Nucleus accumbens (tissue), 56 donors: ENCODE measurements at places on chromosomes 7 and 10.

DNA sequence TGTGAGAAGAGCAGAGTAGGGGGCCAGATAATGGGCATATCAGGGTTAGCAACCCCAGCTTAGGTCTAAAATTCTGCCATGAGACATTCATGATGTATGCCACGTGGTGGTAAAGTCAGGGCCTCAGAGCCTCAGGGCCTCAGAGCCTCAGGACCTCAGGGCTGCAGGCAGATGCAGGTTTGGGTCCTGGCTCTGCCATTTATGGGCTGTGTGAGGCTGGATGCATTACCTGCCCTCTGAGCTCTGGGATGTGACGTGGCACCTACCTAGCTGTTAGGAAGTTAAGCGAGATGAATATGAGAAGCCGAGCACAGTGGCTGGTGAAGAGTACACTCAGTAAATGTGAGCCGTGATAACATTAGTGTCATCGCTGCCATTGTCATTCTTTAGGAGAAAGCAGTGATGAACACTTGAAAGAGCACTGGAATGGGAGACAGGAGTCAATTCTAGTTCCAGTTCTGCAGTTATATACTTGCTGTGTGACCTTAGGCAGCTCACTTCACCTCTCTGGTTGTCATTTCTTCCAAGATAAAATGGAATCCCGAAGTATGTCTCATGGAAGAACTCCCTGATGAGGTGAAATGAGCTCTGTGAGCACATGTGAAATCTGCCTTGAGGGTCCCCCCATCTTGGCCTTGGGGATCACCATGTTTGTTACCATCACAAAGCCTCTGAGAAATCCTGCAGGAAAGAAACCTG lies 127.2 kb downstream of the SH3PXD2A start:
- DNase-seq: no peak

- DNase-seq: no peak
Observed at GRCh38 chr7:49344556-49344955, 420.2 kb downstream of the CDC14C start.

GRCh38 chr10:2208106-2208505 lies 470.8 kb upstream of the ADARB2 start:
- no peak for DNase-seq

- DNase-seq: no peak
Observed at GRCh38 chr10:79229830-79230327, 117.4 kb upstream of the PPIF start.

- no peak for DNase-seq
Observed at GRCh38 chr7:26348234-26348851, 56.7 kb downstream of the SNX10 start.

DNA sequence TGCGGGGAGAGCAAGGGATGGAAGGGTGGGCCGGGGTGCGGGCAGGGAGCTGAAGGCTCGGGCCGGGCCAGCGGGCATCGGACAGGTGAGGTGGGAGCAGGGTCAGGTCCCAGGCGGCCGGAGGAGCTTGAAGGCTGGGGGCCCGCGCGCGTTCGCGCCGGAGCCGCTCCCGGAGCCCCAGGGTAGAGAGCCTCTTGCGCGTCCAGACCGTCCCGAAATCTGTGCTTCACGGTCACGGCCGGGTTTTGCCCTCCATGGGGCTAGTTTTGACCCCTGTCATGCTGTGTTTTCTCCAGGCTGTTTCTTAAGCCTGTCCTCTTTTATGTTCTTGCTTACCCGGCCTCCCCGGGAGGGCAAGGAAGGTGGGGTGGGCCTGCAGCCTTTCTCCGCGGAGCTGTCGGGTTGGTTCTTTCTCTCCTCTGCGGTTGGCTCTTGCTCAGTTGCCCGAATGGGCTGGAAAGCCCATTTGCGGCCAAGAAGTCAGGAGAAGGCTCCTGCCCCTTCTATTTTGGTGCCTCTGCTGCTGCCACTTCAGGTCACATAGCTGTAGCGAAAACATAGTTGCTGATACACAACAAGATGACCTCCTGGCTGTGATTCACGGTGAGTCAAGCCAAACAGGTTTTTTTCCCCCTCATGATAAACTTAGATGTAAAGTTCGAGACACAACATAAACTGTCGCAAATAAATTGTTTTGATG lies 650 bp downstream of the UBE2D1 start:
- DNase-seq: peak; percentile 44

- no peak for DNase-seq
Observed at GRCh38 chr7:31437250-31437865, 76.5 kb upstream of the ITPRID1 start.

- DNase-seq: no peak
Observed at GRCh38 chr10:106438386-106438785, 726.1 kb downstream of the SORCS1 start.

GRCh38 chr10:90885176-90885575 lies 13.4 kb downstream of the RPP30 start:
- DNase-seq: no peak

- no peak for DNase-seq
Observed at GRCh38 chr7:27171637-27172314, 2.3 kb downstream of the HOXA10 start.

GRCh38 chr7:24038993-24039392 lies 245.0 kb upstream of the NPY start:
- DNase-seq: no peak

DNA sequence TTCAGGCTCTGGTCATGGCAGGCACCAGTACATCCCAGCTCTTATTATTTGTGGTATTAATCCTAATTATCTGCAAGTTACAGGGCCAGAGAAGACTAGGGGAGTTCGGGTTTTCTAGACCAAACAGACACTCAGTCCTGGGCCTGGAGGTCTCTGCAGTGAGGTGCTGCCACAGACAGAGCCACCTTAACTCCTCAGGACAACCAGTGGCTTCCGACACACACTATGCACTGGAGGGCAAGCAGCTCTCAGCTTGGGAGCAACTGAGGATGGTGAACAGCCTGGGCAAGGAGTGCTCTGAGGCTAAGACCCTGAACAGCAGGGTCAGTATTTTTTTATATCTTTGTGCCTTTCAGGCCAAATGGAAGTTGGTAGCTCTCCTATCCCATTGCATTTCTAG lies 19.0 kb downstream of the ACTA2 start:
- DNase-seq: no peak

DNA sequence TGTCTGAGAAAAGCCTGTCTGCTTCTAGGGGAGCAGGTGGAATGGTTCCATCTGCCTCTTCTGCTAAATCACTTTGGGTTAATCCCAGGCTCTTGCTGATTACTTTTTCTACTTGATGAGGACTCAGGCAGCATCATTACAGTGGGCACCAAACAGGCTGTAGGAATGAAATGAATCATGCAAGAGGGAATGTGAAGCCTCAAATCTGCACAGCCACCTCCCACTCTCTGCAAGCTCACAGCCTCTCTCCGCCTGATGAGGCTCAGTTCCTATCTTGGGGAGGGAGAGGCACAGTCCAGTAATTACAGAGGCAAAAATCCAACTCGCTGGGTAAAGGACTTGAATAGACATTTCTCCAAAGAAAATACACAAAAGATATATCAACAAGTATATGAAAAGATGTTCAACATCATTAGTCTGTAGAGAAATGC lies 34.0 kb downstream of the HSPA12A start:
- no peak for DNase-seq

DNA sequence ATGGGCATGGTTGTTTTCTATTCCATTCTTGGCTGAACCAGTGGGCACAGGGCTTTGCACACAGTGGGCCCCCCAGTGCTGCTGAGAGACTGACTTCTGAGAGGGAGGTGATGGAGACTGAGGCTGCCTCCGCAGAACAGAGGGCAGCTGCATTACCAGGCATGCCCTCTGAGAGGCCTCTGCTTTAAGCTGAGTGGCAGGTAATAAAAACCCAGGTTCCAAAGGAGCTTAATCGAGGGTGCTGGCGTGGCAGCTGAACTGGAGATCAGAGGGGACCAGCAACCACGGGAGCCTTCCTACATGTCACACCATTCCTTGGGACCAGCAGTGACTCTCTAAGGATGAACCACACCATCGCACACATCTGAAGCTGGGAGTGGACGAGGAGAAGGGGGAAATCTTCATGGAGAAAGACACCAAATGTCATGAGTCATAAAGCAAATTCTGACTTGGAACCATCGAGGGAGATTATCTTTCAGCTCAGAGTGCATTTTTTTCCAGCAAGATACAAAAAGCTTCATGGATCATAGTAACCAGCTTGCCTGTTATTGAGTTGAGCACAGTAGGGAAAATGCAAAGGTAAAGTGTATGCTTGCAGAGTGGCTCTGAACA lies 24.6 kb downstream of the HIPK2 start:
- DNase-seq: no peak

GRCh38 chr7:84975586-84976185 lies 211.2 kb downstream of the SEMA3D start:
- no peak for DNase-seq

DNA sequence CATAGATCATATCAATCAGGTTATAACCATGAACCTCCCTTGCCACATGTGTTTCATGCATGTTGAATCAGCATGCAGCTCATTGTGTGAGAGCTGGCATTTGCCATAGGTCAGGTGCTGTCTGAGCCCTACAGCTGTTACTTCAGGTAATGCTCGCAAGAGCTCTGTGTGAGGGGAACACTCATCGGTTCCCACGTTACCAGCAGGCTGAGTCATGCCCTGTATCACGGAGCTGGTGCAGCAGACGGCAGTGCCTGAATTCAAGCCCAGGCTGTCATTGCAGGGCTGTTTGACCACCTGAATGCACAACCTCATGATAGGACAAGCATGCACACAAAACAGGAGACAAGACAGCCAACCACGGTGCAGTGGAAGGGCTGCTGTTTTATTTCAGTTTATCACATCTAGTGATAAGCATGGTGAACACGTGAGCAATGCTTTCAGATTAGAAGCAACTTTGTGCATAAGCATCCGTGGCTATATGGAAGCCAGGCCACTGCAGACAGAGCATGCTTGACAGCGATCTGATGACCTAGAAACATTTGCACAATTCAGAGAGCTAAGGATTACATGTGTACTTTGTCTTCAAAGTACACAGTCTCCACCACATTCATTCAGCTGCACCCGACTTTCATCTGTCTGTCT lies 56.4 kb upstream of the PFKP start:
- DNase-seq: no peak

GRCh38 chr7:140537750-140538482 lies 58.6 kb upstream of the MKRN1 start:
- DNase-seq: no peak

DNA sequence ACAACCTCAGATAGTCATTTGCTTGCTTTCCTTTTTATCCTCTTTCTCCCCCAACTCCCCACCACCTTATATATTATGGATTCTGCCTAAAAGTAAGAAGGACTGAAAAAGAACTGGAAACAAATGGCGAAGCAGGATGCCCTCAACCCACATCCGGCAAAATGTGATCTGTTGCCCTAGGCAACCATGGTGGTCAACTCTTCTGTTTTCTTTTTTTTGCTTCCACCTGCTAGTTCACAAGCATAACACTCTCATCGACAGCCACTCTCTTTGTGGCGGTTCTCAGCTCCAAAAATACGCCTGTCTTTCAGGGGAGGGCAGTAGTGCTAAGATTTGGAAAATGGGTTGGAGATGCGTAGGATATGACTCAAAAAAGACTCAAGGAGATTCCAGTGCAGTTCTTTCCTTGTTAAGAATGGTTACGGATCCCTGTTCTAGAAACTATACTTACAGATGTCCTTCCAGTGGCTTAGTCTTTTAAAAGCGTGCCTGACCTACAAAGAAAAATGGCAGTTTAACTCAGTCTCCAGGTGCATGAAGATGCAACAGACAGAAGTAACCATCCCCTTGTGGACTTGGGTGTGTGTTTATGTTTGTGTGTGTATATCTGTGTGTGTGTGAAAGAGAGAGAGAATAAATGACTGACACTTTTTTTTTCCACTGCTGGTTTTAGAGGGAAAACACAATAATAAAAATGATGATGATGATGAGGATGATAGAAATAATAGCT lies 10.7 kb downstream of the APBB1IP start:
- no peak for DNase-seq

GRCh38 chr7:92702535-92702934 lies 112.3 kb upstream of the FAM133B start:
- no peak for DNase-seq

- DNase-seq: no peak
Observed at GRCh38 chr10:59093461-59093860, 83.0 kb upstream of the PHYHIPL start.

- DNase-seq: no peak
Observed at GRCh38 chr10:16440396-16441133, 3.8 kb downstream of the PTER start.

- DNase-seq: no peak
Observed at GRCh38 chr10:119414081-119414611, 128.4 kb downstream of the RGS10 start.
